ENCODE measurements at places on chromosomes 1 and 21. TPM values are rescaled to one million over a fixed set of nuclear protein-coding genes. Genes with fewer than 3 reads are reported as not detected.

FCRL4 gene
- not detected for total RNA-seq

GRIK1 gene
- not detected for total RNA-seq

SLC45A1 gene
- total RNA-seq, result 0.12 TPM

IFNGR2 gene
- 0.30 TPM for total RNA-seq

RERE gene
- total RNA-seq, result 38.3 TPM

CACNA1S gene
- not detected for total RNA-seq

GRCh38 chr21:39321424-39321823, 8.0 kb upstream of the BRWD1 start:
- no peak for DNase-seq

DNA sequence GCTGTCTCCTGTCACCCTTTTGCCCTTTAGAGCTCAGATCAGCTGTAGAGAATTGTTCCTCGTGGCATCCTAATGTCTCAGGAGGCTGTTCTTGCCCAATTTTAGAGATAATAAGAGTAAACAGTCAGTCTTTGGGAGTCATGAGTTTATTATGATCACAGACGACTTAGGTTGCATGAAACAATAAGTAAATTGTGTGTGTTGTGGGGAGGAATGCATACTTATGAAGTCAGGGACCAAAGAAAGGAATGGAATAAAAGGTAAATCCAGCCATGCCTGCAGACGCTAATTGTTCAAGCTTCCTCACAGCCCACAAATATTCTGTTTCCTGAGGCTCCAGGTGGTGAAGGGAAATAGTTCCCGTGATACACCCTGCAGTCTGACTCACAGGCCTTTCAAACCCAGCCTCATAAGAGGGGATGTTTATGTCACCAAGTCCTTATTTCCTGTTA, 897 bp downstream of the EPHX4 start:
- DNase-seq, result no peak

GRCh38 chr1:175380521-175381300, 188.1 kb upstream of the KIAA0040 start:
- DNase-seq, result no peak

DNA sequence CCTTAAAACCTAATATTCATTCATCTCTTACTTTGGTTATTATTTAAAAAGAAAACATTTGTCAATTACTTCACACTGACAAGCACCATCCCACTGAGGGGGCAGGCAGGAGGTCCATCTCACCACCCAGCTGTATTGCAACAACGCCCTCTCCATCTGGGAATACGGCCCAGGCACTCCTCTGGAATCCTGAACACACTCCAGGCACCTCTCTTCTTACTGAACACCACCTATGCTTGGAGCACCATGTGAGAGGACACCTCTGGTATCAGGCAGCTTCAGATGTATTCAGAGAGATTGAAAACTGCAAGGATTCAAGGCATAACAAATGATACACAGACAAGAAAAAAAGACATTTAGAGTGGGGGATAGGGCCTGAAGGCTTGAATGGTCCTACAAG, 147.1 kb downstream of the CACNA1E start:
- DNase-seq, result no peak

GRCh38 chr1:228375578-228376261, 30.9 kb downstream of the TRIM11 start:
- no peak for DNase-seq

DNA sequence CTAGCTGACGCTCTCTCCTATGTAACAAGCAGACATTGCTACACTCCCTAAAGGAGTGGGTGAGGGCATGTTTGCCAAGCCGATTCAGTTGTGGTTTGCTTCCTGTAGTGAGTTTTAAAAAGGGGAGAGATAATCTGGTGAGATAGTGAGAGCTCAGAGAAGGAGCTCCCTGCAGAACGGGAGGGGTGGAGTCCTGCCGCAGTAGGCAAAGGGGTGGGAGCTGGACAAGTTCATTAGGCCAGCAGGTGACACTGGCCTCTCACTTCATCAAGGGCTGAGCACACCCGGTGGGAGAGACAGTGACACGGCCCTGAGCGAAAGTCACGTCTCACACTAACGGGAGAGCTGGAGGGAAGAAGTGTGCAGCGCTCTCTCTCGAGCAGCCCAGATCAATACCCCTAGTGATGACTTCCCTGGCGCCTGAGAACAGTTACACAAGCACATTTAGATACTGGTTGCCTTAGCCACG, 144.0 kb upstream of the CD34 start:
- DNase-seq, result no peak

DNA sequence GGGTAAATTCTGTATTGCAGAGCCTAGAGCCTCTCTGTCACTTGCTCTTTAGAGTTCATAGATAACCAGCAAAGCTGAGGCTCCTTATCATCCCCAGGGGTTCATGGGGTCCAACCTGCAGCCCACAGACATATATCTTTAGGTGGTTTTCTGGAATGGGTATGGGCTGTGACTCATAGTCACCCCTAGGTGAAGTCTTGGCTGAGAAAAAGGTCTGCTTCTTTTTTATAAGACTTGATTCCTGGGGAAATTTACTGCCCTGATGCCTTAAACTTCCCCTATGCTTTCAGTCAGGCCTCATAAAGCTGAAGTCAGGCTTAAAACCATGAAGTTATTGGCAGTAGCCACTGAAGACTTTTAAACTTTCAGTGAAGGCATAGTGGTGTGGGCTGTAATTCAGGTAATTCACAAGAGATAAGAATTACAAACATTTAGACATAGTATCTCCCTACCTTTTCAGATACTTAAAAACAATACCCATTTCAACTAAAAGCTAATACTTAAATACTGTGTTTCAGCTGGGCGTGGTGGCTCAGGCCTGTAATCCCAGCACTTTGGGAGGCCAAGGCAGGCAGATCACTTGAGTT, 46.8 kb downstream of the MACO1 start:
- no peak for DNase-seq

- DNase-seq, result no peak
These were observed 72.2 kb upstream of the GJB5 start for GRCh38 chr1:34682452-34683223.

DNA sequence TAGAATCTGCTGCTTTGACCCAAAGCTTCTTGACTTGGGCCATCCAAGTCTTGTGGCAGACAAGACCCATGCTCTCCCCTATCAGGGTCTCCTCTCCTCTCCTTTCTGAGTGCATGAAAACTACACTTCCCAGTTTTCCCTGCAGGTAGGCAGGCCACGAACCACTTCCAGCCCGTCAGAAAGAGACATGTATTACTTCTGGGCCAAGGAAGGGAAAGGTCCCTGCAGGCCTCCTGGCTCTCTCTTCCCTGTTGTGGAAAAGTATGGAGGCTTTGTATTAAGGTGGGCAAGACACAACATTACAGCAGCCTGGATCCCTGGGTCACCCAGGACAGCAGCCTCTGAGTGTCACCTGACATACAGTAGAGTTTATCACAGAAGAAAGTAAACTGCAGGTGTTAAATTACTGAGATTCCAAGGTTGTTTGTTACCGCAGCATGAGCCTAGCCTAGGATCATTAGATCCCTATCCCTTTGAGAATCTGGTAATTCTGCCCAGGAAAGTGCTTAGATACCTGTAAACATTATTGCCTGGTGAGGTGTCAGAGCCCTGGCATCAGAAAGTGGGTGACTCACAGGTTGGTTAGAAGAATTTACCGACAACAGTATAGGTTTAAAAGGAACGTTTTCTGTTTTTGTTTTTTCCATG, 717.3 kb downstream of the MATN1 start:
- no peak for DNase-seq

GRCh38 chr1:222940095-222940494, 125.3 kb downstream of the DISP1 start:
- no peak for DNase-seq

- DNase-seq, result no peak
These were observed 57.7 kb downstream of the NTNG1 start for GRCh38 chr1:107198561-107198960.

DNA sequence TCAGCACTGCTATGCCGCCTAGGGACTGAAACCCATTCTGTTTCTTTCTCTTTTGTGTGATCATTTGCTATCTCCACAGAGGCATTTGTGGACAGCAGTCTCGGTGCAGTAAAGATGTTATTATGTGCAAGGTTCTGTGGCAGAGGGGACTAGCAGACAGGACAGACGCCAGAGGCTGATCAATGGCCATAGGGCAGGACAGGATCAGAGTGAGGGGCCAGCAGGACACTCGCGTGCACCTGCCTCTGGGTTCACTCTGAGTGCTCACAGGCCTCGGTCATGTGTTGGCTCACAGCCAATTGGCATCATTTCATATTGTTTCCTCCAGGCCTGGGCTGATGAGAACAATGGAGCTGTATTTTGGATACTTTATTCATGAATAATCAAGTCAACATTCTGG, 212.6 kb downstream of the TGFB2 start:
- no peak for DNase-seq

DNA sequence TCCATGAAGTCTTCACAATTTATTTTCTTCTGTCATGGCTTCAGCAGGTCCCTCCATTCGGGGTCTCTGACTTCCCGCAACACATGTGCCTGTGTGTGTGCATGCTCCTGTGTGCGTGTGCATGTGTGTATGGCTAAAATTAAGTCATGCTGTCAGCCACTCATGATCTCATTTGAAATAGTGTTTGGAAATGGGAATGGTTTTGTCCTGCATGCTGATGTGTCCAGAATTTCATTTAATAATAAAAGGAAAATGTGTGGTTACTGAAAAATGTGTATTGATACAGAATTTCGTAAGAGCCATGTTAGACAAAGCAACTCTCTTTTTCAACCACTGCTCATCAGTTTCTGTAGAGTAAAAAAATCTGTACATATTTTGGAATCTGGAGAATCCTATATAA, 123.8 kb upstream of the PRDX6 start:
- DNase-seq, result no peak

DNA sequence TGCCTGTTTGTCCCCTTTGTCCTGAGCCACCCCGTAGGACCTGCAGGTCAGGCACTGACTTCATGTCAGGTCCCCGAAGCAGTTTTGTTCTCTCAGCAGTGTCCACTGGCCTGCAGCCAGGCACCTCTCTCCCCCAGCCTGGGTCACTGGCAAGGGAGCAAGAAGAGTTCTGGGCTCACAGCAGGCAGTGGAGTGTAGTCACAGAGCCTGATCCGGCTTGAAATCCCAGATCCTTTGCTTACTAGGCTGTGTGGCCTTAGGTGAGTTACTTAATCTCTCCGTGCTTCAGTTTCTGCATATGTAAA, 34.2 kb downstream of the L1TD1 start:
- DNase-seq, result no peak

GRCh38 chr1:94919241-94920030, 7.5 kb downstream of the CNN3 start:
- no peak for DNase-seq

- DNase-seq, result no peak
These were observed 130.3 kb downstream of the FGGY start for GRCh38 chr1:59427155-59427554.

- no peak for DNase-seq
These were observed 36.7 kb upstream of the ACTRT2 start for GRCh38 chr1:2984399-2985061.

Data from activated CD8-positive, alpha-beta memory T cell treated with anti-CD3 and anti-CD28 coated beads, Interleukin-2, amount 10 ng/mL, durations not matched to agents 7 days and 5 days (primary cell).